T-helper 17 cell (primary cell): ENCODE measurements at places on chromosomes 2 and 18. TPM values are rescaled to one million over a fixed set of nuclear protein-coding genes. Genes with fewer than 3 reads are reported as not detected.

- H3K4me3 ChIP-seq: no peak overlapping the region
- H3K27me3 ChIP-seq: no peaks in the 10 kb centered on the region
- no peak overlapping the region for H3K27ac ChIP-seq
- H3K36me3 ChIP-seq: no peaks in the 10 kb centered on the region
Measured at GRCh38 chr2:44579837-44580230, 218.1 kb downstream of the CAMKMT start.

GRCh38 chr2:233414777-233415570, 60.7 kb downstream of the DGKD start:
- peak overlapping the region; percentile 94 for H3K27ac ChIP-seq
- peak overlapping the region; percentile 34 for H3K4me3 ChIP-seq
- no peaks in the 10 kb centered on the region for H3K36me3 ChIP-seq

- no peak overlapping the region for H3K4me3 ChIP-seq
- peaks cover 18% of the 10 kb centered on the region for H3K4me1 ChIP-seq
- no peak for DNase-seq
- H3K27ac ChIP-seq: peak overlapping the region; percentile 14
- H3K36me3 ChIP-seq: peaks cover 5% of the 10 kb centered on the region
Measured at GRCh38 chr2:27921880-27922547, 31.5 kb downstream of the BABAM2 start.

Gene CELF4
- not detected for total RNA-seq

GRCh38 chr18:8828798-8829197, 123.4 kb downstream of the MTCL1 start:
- H3K36me3 ChIP-seq: peaks cover 2% of the 10 kb centered on the region
- H3K27me3 ChIP-seq: peaks cover 38% of the 10 kb centered on the region
- H3K27ac ChIP-seq: no peak overlapping the region
- no peak overlapping the region for H3K4me3 ChIP-seq
- no peak for DNase-seq
